ENCODE measurements at places on chromosomes 7 and 10.

DNA sequence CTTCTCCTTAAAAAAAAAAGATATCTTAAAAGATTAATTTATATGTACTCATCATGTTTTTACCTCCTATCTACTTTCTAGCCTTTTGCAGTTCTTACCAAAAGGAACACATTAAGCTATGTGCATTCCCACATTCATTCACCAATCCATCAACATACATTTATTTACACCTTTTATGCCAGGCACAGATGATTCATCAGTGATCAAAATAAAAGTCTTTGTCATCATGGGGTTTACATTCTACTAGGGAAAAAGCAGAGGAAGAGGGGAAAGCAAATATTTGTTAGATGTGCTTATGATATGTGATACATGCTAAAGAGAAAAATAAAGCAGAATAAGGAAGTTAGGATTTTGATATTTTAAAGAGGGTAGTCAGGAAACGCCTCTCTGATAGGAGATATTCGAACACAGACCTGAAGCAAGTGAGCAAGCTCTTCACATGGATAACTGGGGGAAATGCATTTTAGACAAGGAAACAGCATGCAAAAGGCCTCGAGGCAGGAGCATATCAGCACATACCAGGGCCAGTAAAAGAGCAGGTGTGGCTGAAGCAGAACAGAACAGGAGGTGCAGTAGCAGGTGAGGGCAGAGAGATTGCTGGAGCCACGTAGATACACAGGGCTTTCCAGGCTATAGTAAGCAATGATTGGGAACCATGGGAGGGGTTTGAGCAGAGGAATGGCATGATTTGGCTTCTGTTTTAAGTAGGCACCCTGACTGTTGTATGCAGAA lies 67.4 kb downstream of the REEP3 start:
- DNase-seq, result no peak

GRCh38 chr10:120076996-120077706 lies 184.6 kb downstream of the SEC23IP start:
- DNase-seq, result no peak

- DNase-seq, result no peak
These were observed 20.0 kb upstream of the SDK1 start for GRCh38 chr7:3280946-3281656.

GRCh38 chr10:6348096-6348874 lies 145.6 kb downstream of the PFKFB3 start:
- DNase-seq, result no peak

GRCh38 chr10:123409426-123409825 lies 255.2 kb downstream of the BUB3 start:
- no peak for DNase-seq

- no peak for DNase-seq
These were observed 80.5 kb downstream of the ABI1 start for GRCh38 chr10:26780106-26780792.

DNA sequence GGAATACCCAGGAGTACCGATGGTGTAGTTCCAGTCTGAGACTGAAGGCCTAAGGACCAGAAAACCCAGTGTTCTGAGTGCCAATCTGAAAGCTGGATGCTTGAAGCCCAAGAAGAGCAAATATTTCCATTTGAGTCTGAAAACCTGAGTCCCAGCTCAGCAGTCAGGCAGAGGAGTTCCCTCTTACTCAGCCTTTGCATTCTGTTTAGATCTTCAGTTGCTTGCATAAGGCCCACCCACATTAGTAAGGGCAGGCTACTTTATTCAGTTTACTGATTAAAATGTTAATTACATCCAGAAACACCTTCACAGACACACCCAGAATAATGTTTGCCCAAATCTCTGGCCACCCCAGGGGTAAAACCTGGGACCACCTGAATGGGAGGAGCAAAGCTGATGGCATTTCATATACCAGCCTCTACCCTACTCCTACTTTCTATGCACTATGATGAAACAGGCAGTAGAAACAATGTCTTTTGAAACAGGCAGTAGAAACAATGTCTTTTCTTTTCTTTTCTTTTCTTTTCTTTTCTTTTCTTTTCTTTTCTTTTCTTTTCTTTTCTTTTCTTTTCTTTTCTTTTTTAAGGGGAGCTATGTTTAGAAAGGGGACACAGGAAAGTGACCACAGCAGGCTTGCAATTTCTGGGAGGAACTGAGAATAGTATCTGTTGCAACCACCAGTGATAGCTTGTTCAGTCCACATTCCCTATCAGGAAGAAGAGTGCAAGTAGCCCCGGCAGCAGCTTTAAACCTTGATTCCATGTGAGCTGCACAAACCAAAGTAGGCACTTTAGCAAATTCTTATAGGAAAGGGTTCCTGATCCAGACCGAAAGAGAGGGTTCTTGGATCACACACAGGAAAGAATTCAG lies 30.6 kb downstream of the FAM237B start:
- no peak for DNase-seq

- DNase-seq, result no peak
These were observed 84.7 kb upstream of the TMEM168 start for GRCh38 chr7:112874909-112875308.

DNA sequence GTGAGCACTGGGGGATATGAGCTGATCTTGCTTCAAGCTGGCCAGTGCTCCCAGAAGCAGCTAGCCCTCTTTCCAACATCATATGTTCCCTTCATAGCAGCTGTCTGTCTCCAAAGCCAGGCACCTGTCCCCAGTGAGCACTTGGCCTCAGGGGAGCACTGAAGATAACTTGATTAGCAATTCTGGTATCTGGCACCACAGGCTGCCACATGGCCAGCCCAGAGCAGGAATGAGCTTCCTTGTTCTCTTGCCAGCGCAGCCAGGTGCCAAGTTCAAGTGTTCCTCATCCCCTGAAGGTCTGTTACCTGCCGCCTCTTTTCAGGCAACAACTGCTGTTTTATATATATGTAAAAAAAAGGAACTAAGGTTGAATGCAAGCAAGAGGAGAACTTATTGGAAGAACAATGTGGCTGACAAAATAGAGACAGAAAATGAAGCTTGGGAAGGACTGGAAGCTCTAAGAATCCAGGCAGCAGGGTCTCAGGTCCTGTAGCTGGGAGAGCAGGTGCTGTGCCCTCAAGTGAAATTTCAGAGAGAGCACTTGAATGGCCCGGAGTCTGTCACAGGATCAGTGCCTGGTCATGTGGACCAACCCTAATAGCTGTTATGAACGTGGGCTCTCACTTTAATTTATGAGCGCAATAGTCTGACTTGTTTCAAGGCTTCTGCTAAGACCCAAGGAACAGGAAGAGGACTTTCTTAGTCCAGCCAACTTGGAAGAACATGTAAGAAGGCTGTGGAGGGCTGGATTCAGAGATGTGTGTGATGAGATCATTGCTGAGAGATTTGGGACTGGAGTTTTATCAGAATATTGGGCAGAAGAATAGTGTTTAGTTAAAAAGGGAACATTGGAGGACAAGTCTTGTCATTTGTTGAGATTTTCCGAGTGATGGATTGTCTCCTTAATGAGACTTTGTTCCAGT lies 267.2 kb downstream of the GLRX3 start:
- DNase-seq, result no peak

DNA sequence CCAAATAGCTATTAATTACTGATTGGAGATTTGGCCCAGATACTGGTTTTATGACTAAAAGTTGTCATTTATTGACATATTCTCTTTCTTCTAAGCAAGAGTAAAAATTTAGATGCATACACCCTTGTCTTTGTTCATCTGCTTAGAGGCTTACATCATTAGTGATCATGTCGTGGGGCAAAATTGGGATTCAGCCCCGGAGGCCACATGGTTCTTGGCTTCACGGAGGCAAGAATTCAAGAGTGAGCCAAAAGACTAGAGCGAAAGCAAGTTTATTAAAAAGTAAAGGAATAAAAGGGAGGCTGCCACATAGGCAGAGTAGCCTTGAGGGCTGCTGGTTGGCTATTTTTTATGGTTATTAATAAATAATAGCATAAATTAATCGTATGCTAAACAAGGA lies 41.1 kb downstream of the MINPP1 start:
- no peak for DNase-seq

GRCh38 chr7:102255916-102256315 lies 30.8 kb upstream of the SH2B2 start:
- no peak for DNase-seq

- DNase-seq, result no peak
These were observed 141.9 kb upstream of the KLF14 start for GRCh38 chr7:130875901-130876300.

- no peak for DNase-seq
These were observed 37.3 kb upstream of the PRSS1 start for GRCh38 chr7:142711746-142712616.

Data from hematopoietic multipotent progenitor cell treated with erythropoietin and hydrocortisone succinate and interleukin-3 and kit ligand, for 17 days (in vitro differentiated cells).